ENCODE measurements at places on chromosomes 11 and 22.

- DNase-seq = no peak
Observed at GRCh38 chr11:2668876-2669275, 30.9 kb downstream of the KCNQ1OT1 start.

GRCh38 chr11:5646139-5646538, 21.3 kb downstream of the TRIM34 start:
- no peak for DNase-seq

- DNase-seq = no peak
Observed at GRCh38 chr22:36398601-36399471, 11.1 kb upstream of the MYH9 start.

DNA sequence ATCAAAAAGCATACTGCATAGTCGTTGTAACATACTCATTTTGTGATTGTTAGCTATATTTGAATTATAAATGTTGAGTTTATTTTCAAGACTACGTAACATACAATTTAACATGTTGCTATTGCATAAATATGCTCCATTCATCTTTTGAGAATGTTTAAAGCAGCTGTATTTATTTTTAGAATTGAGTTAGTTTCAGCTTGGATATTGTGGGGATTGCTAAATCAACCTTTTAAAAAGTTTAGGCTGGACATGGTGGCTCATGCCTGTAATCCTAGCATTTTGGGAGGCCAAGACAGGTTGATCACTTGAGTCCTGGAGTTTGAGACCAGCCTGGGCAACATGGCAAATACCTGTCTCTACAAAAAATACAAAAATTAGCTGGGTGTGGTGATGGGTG, 288.1 kb downstream of the DYNC2H1 start:
- DNase-seq = no peak

Measured in activated CD4-positive, alpha-beta T cell treated with anti-CD3 and anti-CD28 coated beads, Interleukin-2, Interleukin-6, amounts not matched to agents 100 ng/mL and 50 ng/mL, durations not matched to agents 16 hours and 8 hours (primary cell).